ENCODE measurements at places on chromosomes 7 and 10. TPM values are rescaled to one million over a fixed set of nuclear protein-coding genes. Genes with fewer than 3 reads are reported as not detected.

Gene MINDY4
- total RNA-seq: 5.4 TPM

Gene FHIP2A
- 20.5 TPM for total RNA-seq

Gene MRLN
- total RNA-seq: not detected

Gene CNOT4
- total RNA-seq: 16.0 TPM

Gene NPY
- not detected for total RNA-seq

Gene STEAP2
- total RNA-seq: 0.05 TPM

Gene ZMIZ2
- 49.0 TPM for total RNA-seq

Gene RET
- total RNA-seq: 0.44 TPM

Gene OPALIN
- not detected for total RNA-seq

Gene LIPF
- 0.18 TPM for total RNA-seq

Gene GJD4
- total RNA-seq: not detected

Data from glomerular endothelial cell (primary cell).